Activated CD4-positive, alpha-beta T cell treated with anti-CD3 and anti-CD28 coated beads, Interleukin-2, amount 50 U/mL, for 16 hours (primary cell): ENCODE measurements at places on chromosomes 5 and 9.

- DNase-seq: no peak
These were observed 8.6 kb upstream of the PHYKPL start for GRCh38 chr5:178241231-178241663.

DNA sequence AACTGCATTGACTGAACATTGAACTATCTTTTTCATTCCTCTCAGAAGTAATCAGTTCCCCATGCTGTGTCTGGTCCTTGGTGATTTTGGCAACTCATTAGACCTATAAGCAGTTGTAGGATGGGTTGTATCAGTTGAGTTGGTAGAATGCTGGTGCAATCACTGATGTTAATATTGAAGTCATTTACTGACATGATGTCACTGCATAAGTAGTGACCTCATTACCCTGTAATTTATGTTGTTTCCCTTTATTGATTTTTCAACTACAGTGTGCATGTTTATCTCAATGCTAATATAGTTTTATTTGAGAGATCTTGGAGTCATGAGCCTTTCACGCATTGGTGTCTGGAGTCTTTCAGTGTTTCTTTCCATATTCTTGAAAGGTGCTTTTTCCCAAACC lies 275.0 kb downstream of the SPATA31D1 start:
- DNase-seq: no peak

- no peak for DNase-seq
These were observed 110.3 kb upstream of the TBC1D2 start for GRCh38 chr9:98365781-98366180.

DNA sequence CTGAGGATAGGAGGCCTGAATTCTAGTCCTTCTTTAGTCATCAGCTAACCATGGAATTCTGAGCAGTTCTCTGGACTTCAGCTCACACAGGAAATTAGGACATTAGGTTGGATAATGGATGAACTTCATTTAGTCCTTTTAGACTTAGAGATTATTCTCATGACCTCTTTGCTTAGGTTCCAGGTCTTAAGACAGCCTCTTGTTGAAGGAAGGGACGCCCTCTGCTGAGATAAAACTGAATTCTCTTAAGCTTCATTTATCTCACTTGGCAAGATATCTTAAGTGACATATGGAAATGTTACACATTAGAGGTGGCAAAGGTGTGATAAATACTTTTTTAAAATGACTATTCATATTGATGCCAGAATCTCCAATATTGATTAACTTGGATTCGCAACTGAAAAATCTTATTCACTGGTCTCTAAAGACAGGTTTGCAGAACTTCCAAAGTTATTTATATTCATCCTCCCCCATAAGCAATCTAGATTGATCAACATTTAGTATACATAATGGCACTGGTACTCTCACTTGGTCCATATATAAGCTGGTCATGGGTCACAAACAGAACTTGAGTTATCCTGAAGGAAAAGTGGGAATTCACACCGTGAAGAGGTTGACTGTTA lies 16.9 kb upstream of the ZNF366 start:
- peak; percentile 30 for DNase-seq
